Occipital lobe (tissue), 3 donors: ENCODE measurements at places on chromosomes 16 and 17.

DNA sequence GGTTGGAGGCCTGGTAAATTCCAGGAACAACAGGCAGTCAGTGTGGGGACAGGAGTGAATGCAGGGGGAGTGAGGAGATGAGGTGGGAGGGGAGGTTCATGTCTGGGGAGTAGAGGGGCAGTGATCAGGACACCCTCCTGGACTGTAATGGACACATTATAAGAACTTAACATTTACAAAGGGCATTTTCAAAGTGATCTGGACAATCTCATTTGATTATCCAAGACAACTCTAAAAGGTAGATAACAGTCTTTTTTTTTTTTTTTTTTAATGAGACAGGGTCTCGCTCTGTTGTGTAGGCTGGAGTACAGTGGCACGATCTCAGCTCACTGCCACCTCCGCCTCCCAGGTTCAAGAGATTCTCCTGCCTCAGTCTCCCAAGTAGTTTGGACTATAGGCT is 5.7 kb downstream of the SDK2 start:
- no peak for DNase-seq

DNA sequence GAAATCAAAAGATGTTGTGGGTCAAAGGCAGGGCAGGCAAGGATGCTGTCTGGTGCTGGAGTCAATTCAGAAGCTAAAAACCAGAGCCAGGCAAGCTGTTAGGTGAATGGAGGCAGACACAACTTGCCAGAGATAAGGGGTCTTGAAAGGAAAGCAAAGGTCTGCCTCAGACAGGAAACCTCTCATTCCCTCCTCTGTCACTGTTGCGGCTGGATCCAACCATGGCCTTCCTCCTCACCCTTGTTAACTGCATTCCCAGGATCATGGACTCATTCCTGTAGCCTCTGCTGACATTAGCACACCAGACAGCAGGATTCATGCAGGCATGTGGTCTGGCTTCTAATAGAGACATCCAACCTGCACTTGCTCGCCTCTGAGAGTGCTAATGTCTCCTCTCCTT is 186.7 kb upstream of the HS3ST3A1 start:
- no peak for DNase-seq

DNA sequence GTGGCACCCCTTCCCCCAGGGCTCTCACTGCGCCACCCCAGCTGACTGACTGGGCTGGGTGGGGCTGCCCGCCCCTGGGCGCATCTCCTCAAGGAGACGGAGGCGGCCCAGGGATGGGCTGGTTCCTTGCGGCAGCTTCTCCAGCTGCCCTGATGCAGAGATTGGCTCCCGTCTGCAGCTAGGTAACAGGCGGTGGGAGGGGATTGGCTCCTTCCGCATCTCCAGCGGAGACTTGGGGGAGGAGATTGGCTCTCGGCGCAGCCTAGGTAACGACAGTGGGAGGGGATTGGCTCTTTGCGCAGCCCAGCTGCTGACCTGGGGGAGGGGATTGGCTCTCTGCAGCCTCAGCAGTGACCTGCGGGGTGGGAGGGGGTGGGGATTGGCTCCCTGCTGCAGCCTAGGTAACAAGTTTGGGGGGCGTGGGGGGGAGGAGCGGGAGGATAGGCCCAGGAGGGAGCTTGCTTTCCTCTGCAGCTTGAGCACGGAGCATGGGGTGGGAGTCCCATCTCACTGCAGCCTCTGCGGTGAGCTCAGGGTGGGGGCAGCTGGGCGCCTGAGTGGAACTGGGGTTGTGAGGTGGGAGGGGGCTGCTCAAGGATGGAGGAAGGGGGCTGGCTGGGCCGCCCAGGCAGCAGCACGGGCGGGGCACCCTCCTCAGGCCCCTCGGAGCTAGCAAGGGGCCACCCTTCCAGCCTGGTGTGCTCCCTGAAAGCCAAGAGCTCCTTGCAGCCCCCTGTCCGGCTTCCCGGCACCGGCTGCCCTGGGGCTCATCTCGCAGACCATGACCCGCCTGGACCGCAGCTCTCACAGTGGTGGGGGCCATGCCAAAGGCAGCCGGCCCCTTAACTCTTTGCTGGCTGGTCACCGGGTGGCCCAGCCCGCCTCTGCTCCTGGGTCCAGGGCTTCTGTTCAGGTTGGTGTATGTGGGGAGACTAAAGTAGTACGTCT is 6.4 kb downstream of the NFE2L1 start:
- DNase-seq = peak; percentile 82

DNA sequence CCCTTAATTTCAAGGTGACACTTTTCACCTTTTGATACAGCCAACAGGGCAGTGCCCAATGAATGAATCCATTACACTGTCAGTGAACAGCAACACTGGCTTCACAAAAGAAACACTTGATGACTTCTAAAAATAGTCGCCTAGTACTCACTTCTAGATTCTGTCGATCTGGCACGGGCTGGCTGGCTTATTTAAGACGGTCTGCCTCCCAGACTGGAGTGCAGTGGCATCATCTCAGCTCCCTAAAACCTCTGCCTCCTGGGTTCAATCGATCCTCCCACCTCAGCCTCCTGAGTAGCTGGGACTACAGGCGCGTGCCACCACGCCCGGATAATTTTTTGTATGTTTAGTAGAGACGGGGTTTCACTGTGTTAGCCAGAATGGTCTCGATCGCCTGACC is 1.9 kb downstream of the NDUFAB1 start:
- no peak for DNase-seq

DNA sequence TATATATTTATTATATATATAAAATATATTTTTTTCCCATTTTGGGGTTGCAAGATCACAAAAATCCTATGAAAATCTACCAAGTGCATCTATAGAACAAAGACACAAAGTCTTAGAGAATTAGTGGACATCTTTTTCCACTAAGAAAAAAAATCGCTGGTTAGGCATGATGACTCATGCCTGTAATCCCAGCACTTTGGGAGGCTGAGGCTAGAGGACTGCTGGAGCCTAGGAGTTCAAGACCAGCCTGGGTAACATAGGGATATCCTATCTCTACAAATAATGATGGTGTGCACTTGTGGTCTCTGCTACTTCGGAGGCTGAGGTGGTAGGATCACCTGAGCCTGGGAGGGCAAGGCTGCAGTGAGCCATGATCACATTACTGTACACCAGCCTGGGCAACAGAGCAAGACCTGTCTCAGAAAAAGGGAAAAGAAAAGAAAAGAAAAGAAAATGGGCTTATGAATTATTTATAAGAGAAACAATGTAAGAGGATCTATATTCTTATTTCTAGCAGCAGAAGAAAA is 185.1 kb upstream of the PSMD7 start:
- no peak for DNase-seq

GRCh38 chr16:67703626-67704025 is 15.5 kb downstream of the GFOD2 start:
- DNase-seq = no peak

GRCh38 chr17:58337210-58337599 is 8.6 kb upstream of the TSPOAP1 start:
- DNase-seq = no peak

DNA sequence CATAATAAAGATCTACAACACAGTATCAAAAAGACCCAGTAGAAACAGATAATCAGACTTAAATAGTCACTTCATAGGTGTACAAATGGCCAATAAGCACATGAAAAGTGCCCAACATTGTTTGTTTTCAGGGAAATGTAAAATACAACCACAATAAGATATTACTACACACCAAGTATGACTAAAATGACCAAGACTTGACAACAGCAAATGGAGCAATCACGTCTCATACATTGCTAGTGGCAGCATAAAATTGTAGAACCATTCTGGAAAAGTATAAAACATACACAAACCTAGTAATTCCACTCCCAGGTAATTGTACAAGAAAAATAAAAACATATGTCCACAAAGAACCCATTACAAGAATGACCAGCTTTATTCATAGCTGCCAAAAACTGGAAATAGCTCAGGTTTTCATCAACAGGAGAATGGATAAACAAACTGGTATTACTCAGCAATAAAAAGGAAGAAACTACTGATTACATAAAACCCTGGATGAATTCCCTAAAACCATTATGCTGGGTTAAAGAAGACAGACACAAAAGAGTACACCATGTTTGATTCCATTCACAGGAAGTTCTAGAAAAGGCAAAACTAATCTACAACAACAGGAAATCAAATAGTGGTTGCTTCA is 85.6 kb downstream of the TTC19 start:
- no peak for DNase-seq

GRCh38 chr17:42273474-42274252 is 2.5 kb downstream of the STAT5B start:
- no peak for DNase-seq

- DNase-seq = no peak
These were observed 147.9 kb downstream of the MAF start for GRCh38 chr16:79452671-79453070.

DNA sequence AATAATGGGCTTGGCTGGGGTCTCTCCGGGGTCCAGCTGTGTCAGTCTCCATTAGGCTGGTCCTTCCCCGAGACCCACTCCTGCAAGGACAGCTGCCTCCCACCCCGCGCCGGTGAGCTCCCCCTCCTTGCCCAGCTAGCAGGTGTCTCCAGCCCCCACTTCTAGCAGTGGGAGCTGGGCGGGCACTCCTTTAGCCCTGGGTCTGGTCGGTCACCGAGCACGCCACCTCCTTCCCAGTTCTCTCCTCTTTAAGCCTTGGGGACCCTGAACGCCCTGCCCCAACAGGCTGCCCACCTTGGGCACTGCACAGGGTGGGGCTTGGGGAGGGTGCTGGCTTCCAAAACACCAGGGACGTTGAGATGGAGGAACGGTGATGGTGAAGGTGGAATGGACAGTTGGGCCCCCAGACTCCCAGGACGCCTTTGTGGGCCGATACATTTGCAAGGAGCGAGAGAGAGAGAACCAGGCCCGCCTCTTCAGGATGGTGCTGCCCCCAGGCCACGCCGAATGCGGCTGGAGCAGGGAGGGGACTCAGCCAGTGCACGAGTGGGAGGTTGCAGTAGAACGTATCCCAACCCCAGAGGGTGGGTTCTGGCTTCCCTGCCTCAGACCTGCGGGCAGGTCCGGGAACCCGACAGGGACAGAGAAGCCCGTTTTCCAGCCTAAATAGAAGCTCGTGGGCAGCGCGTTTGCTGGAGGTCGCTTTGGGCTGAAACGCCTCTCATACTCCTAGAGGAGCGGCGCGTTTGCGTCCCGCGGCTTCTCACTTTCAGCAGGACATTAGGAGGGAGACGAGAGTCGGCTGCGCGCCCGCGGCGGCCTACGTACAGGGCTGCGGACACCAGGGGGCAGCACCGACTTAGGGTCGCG is 10.7 kb downstream of the TBX2 start:
- DNase-seq = no peak
